Testis (tissue), 5 donors: ENCODE measurements at places on chromosomes 2 and 18. TPM values are rescaled to one million over a fixed set of nuclear protein-coding genes. Genes with fewer than 3 reads are reported as not detected.

Gene SERPINB4
- polyA plus RNA-seq, result 0.90 TPM

Gene CHST10
- 14.8 TPM for polyA plus RNA-seq

Gene GAREM2
- polyA plus RNA-seq, result 4.6 TPM

DNA sequence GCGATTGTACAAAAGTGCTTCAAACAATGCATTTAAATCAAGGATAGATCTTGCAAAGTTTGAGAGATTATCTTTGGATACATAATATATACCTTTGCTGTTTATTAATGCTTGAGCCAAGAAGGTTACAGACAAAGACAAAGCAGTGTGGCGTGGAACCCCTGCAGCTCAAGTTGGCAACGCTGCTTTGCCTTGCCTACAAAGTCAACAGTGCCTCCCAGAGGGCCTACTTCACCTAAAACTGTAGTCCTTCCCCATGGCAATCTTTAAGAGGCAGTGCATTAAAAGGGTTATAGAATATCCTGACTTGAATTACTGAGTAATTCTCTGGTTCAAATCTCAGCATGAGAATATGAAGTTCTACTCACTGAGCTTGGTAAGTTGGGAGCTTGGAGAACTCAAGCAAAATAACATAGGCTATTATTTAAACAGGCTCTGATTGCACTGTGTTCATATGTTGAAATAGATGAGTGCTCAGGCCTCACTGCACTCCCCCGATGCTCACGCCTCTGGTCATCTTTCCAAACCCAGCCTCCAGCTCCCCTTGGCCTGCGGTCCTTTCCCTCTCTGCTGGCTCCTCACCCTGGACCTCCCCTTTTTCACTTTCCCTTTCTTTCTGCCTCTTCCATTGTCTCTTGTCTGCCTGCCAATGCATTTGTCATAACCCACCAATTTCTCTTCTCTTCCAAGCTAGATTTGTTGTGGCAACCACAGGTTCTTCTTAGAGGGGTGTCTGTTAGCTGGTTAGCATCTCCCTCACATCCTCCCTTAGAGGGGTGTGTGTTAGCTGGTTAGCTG, 96.5 kb downstream of the MYT1L start:
- no peak overlapping the region for H3K4me3 ChIP-seq
- H3K4me1 ChIP-seq, result no peaks in the 10 kb centered on the region
- DNase-seq, result no peak
- no peak overlapping the region for H3K27ac ChIP-seq

GRCh38 chr2:235685024-235685721, 191.3 kb downstream of the AGAP1 start:
- H3K27me3 ChIP-seq, result no peaks in the 10 kb centered on the region
- H3K4me1 ChIP-seq, result no peaks in the 10 kb centered on the region
- no peak overlapping the region for H3K4me3 ChIP-seq

GRCh38 chr2:153622285-153622684, 143.7 kb upstream of the RPRM start:
- H3K27me3 ChIP-seq, result no peaks in the 10 kb centered on the region
- no peak for DNase-seq
- H3K4me1 ChIP-seq, result no peaks in the 10 kb centered on the region
- no peaks in the 10 kb centered on the region for H3K36me3 ChIP-seq
- H3K27ac ChIP-seq, result no peak overlapping the region

DNA sequence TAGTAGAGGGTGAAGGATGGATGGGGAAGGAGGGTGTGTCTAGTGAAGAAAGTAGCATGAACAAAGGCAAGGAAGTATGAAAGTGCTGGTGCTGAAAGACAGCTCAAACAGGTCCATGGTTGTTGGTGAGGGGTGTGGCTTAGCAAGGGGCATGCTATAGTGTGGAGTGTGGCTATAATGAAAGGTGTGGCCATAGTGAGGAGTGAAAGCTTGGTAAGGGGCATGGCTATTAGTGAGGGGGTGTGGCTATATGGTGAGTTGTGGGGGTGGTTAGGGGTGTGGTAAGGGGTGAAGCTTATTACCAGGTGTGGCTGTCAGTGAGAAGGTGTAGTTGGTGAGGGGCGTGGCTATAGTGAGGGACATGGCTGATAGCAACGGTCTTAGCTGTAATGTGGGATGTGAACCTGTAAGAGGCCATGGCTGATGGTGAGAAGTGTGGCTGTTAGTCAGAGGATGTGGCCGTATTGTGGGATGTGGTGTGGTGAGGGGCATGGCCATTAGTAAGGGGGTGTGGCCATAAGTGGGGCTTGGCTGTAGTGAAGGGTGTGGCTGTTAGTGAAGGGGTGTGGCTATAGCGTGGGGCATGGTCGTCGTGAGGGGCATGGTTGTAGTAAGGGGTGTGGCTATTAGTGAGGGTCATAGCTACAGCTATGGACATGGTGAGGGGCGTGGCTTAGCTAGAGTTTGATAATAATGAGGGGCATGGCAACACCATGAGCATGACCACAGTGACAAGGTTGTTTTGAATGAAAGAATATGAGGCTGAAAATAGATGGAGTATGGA, 549.6 kb downstream of the FBXO15 start:
- no peak for DNase-seq
- H3K4me3 ChIP-seq, result no peak overlapping the region
- H3K27ac ChIP-seq, result no peak overlapping the region
- no peaks in the 10 kb centered on the region for H3K36me3 ChIP-seq

GRCh38 chr2:37589298-37589697, 82.1 kb downstream of the CDC42EP3 start:
- H3K27ac ChIP-seq, result peak overlapping the region; percentile 68
- DNase-seq, result no peak
- no peaks in the 10 kb centered on the region for H3K27me3 ChIP-seq
- H3K4me1 ChIP-seq, result peaks cover 24% of the 10 kb centered on the region
- H3K36me3 ChIP-seq, result no peaks in the 10 kb centered on the region

DNA sequence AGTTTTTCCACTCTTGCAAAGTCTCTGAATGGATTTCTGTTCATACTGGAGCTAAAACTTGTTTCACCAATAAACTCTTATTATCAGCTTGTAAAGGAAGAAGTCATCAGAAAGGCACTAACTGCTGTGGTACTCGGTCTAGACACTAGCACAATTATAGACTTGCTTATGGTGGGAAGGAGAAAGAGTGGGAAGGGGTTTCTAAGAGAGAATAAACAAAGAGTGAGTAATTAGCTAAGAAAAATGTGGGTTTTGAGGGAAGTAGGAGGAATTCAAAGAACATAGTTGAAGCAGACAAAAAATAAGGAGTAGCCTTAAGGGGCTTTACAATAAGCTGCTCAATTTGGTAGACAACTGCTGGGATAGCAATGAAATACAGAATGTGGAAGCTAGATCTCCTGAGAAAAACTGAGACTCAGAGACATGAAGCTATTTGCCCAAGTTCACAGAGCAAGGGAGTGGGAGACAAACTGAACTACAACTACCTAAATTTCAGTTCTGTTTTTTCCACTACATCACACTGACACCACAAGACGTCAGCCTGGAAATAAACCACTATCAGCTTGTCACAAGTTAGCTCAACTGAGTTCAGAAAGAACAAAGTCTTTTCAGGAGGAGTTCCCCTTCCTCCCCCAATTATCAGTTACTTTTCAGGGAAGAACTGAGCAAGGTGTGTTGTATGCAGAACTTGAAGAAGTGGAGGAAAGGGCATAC, 59.7 kb downstream of the MAP4K3 start:
- H3K27ac ChIP-seq, result no peak overlapping the region
- DNase-seq, result no peak
- no peak overlapping the region for H3K4me3 ChIP-seq
- H3K27me3 ChIP-seq, result no peaks in the 10 kb centered on the region
